MV-4-11 (cell line): ENCODE measurements at places on chromosomes 5 and 9.

GRCh38 chr5:178502401-178503100 is 87.6 kb downstream of the COL23A1 start:
- DNase-seq = peak; percentile 98

GRCh38 chr5:147853372-147853987 is 22.0 kb upstream of the SPINK1 start:
- no peak for DNase-seq

- no peak for DNase-seq
These were observed 3.2 kb upstream of the NR4A3 start for GRCh38 chr9:99818500-99818899.

DNA sequence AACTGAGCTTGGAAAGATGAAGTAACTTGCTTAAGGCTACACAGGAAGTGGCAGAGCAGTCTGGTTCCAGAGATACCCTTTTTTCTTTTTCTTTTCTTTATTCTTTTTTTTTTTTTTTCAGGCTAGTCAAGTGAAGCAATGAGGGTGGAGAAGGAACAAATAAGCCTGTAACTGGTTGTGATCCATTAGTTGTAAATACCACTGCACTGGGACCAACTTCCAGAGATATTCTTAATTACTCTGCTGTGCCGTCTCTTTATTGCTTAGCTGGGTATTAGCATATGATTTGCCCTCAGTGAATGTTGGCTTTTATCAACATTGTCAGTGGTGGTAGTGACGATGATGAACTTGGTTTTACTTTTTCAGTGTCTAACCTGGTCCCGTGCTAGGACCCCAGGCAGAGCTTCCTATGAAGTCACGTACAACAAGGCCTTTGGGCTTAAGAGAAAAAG is 26.7 kb downstream of the LNPEP start:
- DNase-seq = peak; percentile 52

DNA sequence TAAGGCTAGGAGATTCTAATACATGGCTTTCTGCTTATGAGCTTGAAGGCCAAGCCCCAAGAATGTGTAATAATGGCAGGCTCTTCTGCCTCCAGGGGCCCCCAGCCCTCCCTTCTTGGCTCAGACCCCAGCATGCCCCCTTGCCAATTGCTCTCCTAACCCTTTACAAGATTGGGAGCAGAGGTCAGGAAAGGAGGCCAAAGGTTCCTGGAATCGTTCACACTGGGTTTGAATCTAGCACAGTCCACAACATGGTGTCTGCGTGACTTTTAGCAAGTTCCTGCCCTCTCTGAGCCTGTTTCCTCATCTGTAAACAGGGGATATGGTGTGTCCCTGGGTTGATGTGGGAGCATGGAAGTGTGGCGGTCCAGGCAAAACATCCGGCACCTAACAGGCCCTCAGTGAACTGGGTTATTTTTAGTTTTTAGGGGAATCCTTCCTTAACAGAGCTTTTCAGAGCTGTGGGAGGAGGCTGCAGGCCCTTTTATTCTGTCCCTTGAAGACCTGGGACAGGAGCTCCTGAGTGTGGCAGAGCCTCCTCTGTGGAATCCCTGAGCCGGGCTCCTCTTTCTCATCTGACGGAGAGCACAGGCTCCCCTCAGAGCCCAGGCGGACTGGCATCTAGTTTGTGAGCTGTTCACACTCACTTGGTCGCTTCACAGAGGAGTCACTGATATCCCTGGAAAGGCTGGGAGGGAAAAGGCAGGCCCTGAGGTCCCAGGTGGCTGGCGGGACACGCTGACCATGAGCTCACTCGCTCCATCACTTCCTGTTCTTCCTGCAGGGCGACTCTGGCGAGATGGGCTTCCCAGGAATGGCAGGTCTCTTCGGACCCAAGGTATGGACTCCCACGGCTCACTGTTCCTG is 23.4 kb upstream of the ORM1 start:
- DNase-seq = no peak
